ENCODE measurements at places on chromosomes 6 and 20.

DNA sequence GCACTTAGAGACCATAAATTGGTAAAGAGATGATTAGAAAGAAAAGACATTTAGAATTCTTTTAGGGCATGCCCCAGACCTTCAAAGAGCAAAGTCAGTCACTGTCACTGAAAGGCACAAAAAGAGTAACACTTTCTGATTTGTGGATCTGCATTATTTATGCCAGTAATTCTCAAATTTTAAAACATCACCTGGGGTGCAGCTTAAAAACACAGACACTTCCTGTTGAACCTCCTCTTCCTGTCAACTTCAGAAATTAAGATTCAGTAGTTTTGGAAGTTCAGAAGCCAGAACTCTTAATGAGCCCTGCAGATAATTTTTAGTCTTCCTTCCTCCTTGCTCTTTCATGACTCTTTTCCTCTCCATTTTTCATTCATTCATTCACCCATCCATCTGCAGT is 137.5 kb downstream of the NRN1 start:
- peak; percentile 72 for DNase-seq

DNA sequence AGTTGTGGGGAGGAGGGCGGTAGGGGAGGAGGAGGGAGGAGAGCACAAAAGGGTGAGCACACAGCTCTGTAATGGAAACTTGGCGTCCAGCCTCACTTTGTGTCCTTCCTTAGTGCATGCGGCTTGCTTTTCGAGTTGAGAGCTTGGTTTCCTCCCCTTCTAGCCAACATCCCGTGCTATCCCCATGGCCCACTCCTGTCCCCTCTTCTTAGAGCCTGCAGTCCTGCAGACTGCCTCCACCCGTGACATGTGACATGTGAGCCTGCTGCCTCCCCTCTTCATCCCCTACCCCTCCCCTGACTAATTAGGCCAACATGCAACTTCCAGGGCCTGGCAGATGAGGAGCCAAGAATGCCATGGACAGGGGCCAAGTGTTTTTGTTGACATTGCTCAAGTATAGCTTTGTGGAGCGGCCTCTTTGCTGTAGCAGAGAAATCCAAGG is 63.2 kb downstream of the SLC24A3 start:
- no peak for DNase-seq

DNA sequence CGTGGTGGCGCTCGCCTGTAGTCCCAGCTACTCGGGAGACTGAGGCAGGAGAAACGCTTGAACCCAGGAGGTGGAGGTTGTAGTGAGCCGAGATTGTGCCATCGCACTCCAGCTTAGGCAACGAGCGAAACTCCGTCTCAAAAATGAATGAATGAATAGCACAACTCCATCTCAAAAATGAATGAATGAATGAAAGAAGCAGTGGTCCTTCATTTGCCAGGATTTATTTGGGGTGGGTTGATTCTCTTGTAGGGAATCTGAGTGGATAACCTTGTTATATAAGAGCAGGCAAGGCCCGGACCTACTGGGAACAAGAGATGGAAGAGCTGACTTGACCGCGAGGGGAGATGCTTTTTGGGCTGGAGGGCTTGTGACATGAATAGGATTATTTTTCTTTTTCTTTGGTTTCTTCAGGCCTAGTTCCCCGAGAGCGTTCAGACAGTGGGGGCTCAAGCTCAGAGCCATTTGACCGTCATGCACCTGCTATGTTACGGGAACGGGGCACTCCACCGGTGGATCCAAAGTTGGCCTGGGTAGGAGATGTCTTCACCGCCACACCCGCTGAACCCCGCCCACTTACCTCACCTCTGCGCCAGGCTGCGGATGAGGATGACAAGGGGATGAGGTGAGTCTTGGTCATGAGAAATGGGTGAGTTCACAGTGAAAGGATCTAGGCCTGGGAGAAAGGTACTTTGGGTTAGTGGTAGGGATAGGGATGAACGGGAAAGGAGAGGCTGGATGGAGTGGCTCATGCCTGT is 9.8 kb downstream of the PRRC2A start:
- DNase-seq = no peak

DNA sequence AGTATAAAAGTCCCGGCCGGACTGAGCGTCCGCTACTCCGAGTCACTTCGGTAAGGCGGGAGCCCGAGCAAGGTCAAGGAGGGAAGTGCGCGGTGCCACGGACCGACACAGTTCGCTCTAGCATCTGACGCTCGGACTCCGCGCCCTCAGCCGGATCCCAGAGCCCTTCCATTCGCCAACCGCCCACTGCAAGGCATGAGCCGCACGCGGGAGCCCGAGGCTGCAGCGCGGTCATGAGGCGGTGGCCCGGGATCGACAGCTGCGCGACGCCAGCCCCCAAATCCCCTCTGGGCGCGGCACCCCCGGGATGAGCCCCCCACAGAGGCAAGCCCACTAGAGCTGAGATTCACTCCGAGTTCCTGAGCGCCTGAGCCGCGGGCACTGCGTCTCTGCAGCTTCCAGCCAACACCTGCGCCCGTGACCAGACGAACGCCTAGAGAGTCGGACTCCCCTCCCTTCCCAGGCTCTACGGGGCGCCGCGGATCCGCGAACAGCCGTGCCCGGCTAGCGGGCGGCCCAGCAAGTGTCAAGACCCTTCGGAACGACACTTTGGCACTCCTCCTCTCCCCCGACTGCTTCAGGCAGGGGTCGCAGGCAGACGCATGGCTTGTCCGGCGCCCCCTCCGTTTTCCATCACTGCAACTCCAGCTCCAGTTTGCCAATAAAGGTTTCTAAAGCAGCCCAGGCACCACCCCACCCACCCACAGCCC is 725 bp upstream of the ISM1 start:
- no peak for DNase-seq

DNA sequence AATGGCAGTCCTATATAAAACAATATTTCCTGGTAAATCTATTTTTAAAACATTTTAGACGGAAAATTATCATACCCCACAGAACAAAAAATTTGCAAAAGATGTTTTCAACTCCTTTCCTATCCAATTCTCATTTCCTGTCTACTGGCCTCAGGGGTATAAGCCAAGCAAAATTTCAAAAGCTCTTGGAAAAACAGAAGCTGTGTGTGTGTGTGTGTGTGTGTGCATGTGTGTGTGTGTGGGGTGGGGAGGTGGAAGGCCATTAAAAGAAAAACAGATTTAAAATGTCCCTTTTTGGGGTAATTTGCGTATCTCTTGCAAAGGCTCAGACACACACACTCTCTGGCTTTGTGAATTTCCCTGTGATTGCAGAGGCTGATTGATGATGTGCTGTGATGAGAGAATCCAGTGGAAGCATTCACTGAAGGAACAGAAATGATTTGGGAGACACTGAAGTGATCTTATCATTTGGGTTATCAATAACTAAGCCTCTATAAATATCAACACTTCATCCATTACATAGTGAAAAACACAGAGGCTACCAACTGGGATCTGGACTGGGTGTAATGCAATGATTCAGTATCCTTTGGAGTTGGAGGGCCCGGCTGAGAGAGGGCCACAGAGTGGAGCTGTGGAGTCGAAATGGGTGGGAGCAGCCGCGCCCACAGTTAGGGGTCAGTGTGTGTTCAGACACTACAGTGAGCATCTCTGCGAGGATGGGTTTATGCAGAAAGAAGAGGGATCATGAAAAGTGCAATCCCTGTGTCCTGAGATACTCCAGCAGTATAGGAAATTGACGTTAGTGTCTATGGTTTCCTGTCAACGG is 106.8 kb upstream of the PREP start:
- no peak for DNase-seq

- no peak for DNase-seq
Measured at GRCh38 chr20:11248687-11249638, 575.2 kb upstream of the JAG1 start.

GRCh38 chr20:61699495-61700374 is 365.9 kb downstream of the TAF4 start:
- no peak for DNase-seq

DNA sequence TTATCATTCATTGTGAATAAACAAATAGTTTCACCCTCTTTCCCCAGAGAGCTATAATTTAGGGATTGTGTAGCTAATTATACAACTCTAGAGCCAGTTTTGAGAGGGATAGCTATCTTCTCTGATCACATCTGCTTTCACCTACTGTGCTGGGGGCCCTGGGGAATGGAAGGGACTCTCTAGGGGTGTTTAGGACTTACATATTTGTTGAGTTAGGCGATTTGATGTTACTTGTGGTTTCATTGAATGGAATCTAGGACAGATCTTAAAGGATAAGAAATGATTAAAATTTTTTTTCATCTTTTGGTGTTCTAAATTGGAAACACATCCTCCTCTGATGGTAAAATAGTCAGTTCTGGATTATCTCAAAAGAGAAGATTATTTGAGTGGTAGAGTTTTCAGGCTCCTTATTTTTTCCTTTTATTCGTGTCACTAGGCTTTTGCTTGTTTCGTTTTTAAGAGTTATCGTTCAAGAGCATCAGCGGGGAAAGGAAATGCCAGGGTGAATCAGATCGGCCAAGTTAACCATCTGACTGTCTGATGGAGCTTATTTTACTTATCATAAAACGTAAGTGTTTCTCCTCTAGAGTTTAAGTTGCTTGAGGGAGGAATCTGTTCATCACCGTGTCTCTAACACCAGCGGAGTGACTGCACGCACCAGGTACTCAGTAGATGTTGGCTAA is 236.7 kb downstream of the FARS2 start:
- DNase-seq = no peak

- DNase-seq = no peak
Measured at GRCh38 chr20:8860011-8860495, 208.8 kb upstream of the PLCB4 start.

DNA sequence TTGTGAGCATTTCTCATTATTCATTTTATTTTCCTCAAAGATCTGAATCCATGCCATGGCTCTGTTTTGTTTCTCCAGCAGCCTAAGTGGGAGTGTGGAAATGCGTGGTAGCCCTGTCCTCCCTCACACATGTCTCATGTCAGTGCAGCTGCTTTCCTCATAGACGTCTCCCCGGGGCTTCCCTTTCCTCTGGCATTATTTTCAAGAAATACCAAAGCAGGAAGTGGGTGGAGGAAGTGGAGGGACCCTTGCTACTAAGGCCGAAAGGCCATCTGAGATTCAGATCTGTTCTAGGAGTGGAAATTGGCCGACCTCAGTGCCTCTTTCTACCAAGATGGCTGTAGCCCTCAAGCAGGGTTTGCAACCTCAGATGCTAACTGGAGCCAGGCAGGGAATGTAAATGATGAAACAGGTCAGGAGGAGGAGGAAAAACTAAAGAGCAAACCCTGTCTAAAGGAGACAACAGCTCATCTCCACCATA is 420.9 kb upstream of the PLCB4 start:
- no peak for DNase-seq

- DNase-seq = no peak
Measured at GRCh38 chr6:108368431-108369030, 73.7 kb downstream of the AFG1L start.

GRCh38 chr20:19213946-19214490 is 1.6 kb downstream of the SLC24A3 start:
- DNase-seq = no peak

GRCh38 chr6:127514773-127515227 is 4.3 kb downstream of the MTCL3 start:
- DNase-seq = no peak

DNA sequence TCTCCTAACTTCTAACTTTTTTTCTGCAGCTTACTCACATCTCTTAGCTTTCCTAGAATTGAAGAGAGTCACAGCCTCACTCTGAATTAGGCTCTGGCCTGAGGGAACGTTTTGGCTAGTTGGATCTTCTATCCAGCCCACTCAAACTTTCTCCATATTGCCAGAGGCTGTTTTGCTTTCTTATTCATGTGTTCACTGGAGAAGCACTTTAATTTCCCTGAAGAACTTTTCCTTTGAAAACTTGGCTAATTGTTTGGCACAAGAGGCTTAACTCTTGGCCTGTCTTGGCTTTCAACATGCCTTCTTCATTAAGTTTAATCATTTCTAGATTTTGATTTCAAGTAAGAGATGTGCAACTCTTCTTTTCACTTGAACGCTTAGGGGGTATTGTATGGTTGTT is 138.2 kb upstream of the PLCB4 start:
- DNase-seq = no peak

GRCh38 chr6:3919130-3919628 is 70.0 kb downstream of the FAM50B start:
- no peak for DNase-seq

DNA sequence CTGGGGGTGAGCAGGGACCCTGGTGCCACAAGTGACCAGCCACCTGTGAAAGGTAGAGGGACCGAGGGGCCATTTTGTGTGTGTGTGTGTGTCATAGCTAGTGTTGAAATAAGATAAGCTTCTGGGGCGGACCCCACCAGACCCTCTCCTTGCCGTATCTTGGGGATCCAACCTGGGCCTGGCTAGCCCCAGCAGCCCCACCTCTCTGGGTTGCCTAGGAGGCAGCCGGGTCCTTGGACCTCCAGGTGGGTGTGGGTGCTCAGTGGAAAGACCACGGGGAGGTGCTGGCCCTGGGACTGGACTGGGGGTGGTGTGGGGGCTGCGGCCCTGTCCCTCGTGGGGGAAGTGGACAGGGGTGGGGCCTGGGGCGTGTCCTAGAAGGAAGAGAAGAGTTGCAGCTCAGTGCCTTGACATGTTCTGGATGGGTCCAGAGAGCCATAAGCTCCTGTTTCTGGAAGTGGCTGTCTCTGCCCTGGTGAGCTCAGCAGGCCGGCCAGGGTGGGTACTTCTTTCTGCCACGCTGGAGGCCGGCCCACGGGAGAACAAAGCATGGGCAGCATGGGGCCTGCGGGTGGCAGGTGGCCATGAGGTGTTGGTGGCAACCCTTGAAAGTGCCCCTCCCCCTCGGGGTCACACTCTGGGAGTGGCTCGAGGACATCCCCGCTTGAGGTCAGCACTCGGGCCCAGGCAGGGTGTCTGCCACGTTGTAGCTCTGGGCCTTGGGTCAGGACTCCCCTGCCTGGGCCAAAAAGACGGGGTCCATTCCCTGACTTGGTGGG is 8.4 kb downstream of the RBBP8NL start:
- no peak for DNase-seq

All from MM.1S (cell line).